ENCODE measurements at places on chromosomes 5 and 9.

DNA sequence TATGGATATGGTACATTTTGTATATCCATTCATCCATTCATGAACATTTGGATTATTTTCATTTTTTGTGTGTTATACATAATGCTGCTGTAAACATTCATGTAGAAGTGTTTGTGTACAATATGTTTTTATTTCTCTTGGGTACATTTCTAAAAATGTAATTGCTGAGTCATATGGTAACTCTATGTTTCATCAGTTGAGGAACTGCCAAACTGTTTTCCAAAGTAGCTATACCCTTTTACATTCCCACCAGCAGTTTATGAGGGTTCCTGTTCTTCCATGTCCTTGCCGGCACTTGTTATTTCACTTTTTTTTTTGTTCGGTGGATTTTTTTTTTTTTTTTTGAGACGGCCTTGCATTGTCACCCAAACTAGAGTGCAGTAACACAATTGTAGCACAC, 54.0 kb upstream of the MCCC2 start:
- no peak for DNase-seq

GRCh38 chr9:107465467-107466451, 23.8 kb downstream of the KLF4 start:
- DNase-seq, result no peak

DNA sequence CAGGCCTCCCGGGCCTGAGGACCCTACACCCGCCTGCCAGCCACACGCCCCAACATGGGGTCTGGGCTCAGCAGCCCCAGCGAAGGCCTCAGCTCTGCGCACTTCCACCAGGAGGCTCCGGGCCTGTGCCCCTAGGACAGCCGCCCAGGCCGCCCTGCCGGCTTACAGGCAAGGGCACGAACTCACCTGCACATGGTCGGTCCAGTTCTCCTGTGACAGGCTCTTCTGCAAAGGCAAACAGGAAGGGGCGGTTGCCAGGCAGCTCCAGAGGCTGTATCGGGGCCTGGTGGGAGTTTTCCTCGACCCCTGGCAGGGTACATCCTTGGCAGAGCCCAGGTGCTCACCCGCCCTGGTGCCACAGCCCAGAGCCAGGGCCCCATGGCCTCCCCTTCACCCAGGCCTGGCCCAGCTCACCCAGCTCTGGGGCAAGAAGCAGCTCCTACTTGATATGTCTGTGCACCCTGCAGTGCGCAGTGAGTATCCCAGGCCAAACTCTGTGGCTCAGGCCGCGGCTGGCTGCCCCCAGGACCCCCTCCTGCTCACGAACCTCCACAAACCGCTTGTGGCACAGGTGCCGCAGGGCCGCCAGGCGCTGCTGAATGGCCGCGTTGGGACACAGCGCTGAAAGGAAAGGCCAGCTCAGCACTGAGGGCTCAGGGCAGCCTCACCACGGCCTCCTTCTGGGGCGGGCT, 52.2 kb upstream of the NRARP start:
- no peak for DNase-seq

- DNase-seq, result no peak
These were observed 59.1 kb downstream of the PDCD1LG2 start for GRCh38 chr9:5569409-5569808.

- peak; percentile 71 for DNase-seq
These were observed at the start of gene FNIP1 for GRCh38 chr5:131796793-131797693. TSS of gene FNIP1 (minus strand) at chr5:131797017. CDS start at chr5:131796921, 96 bp downstream.

All from DMS79 (cell line).